ENCODE measurements at places on chromosomes 1 and 21.
A peak's percentile ranks its signal among the peaks of the same experiment; 100 is the strongest.

DNA sequence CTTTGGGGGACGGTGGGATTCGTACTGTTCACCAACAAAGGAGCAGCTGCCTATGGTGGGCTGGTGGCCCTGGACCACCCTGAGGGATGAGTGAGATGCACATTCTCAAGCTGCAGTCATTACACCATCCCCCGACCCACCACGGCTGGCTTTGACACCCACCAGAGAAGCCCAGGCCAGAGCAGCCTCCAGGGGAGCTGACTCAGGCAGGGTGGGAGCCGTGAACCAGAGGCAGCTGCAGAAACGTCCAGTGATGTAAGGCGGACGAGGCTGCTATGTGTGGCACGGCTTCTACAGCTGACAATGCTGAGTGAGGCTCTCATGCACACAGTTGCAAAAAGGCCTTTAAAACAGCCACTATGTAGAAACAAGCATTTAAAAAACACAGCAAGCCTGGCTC, 40.1 kb downstream of the CHAF1B start:
- DNase-seq: no peak

- no peak for DNase-seq
Observed at GRCh38 chr1:238099871-238100270, 209.1 kb upstream of the ZP4 start.

DNA sequence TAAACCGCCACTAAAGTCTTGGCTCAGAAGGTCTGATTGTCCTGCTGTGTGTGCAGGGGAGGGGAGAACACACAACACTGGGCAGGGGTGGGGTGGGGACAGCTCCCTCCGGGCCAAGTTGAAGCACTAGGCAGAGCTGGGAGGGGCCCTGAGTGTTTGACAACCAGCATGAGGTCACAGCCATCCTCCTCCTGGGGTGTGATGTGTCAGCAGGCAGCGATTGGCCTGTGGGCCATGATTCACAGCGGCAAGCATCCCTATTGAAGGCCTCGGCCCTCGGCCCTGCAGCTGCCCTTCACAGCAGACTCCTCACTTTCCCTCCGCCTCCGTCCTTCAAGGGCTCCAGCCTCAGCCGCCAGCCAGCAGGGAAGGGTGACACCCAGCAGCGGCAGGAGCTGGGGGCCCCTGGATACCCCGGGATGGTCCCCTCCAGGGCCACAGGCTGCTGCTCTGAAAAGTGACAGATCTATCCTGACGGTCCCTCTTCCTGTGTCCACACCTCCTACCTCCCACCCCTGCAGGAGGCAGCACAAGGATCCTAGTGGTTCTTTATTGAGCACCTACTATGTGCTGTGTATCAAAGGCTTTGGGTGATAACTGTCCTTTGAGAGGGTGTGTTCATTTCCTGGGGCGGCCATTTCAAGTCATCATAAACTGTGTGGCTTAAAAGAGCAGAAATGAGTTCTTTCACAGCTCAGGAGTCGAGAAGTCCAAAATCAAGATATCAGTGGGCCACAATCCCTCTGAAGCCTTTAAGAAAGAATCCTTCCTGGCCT, 66.0 kb upstream of the SLC25A33 start:
- peak; percentile 7 for DNase-seq

- no peak for DNase-seq
Observed at GRCh38 chr1:19775317-19775716, 24.4 kb downstream of the TMCO4 start.

- no peak for DNase-seq
Observed at GRCh38 chr1:40058097-40058452, 17.5 kb downstream of the CAP1 start.

DNA sequence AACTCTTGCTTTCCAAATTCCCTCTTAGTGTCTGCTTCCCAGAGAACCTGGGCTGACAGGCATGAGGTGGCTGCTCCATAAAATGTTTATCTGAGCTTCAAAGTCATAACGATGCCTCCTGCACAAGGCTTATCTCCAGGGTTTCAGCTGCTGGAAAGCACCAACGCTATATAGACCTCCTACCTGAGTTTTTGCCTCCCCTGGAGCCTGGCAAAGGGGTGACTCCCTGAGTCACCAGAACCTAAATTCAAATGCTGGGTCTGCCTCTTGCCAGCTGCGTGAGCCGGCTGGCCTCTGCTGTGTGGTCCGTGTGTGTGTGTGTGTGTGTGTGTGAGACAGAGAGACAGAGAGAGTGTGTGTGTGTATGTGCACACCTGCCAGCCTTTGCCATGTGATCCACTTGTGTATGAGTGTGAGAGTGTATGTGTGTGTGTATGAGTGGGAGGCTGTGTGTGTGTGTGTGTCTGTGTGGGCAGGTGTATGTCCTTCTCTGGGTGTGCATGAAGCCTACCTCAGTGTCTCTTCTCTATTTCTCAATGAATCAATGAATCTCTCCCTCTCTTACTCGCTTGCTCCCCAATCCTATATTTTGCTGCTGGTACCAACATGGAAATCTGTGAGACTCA, 714.9 kb downstream of the MATN1 start:
- DNase-seq: no peak

DNA sequence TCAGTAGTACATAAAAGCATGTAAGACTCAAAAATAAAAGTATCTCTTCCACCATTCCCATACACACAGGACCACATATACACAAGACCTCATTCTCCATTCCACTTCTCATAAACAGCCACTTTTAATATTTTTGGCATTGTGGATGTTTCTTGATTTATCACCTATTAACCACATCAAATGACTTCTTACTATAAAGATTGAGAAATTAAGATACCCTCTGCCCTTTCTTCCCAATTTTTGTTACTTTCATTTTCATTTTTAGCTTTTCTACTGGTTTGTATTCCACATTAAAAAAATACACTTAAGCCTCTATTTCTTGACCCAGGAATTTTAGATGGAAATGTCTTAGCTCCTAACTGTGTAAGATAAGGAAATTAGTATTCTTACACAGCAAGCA, 22.8 kb downstream of the AKT3 start:
- DNase-seq: no peak

- no peak for DNase-seq
Observed at GRCh38 chr1:218945050-218945449, 228.6 kb upstream of the LYPLAL1 start.

GRCh38 chr1:221093903-221094791, 214.9 kb downstream of the HLX start:
- DNase-seq: no peak

DNA sequence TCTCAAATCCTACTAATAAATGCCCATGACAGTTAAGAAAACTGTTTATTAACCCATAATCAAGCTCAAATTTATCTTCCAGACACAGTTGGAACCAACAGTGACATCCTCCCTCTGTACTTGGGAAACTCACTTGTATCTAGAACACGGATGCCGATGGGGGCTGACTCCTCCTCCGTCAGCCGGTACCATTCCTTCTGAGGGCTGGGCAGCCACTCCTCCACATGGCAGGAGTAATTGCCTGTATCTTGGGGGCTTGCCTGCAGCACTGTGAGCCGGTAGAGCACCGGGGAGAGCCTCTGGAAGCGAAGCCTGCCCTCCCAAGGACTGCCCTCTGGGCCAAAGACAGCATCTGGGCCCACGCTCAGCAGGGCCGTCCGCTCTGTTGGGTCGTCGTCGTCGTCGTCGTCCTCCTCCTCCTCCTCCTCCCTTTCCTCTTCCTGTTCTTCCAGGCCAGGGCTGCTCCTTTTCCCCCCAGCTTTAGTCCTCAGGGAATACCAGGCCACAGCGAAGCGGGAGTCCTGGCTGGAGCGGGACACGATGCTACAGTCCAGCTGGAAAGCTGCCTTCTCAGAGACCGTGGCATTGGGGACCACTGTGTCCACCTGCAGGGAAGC, 8.5 kb upstream of the CD58 start:
- DNase-seq: no peak

DNA sequence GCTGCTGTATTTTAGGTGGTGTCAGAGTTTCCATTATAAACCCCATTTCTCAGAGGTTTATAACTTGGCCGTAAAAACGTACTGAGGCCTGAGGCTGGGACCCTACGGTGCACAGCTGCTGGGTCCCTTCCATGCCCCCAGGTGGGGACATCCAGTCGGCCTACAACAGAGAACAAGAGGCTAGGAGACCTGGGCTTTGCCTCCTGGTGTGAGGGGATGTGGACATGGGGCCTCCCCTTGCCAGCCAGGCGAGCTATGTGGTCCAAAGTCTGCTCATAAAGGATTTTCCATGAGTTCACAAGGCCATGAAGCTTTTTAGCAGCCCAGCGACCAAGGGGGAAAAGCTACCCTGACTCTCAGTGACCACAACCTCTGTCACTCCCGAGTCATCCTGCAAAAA, 261.5 kb upstream of the VAMP3 start:
- no peak for DNase-seq

DNA sequence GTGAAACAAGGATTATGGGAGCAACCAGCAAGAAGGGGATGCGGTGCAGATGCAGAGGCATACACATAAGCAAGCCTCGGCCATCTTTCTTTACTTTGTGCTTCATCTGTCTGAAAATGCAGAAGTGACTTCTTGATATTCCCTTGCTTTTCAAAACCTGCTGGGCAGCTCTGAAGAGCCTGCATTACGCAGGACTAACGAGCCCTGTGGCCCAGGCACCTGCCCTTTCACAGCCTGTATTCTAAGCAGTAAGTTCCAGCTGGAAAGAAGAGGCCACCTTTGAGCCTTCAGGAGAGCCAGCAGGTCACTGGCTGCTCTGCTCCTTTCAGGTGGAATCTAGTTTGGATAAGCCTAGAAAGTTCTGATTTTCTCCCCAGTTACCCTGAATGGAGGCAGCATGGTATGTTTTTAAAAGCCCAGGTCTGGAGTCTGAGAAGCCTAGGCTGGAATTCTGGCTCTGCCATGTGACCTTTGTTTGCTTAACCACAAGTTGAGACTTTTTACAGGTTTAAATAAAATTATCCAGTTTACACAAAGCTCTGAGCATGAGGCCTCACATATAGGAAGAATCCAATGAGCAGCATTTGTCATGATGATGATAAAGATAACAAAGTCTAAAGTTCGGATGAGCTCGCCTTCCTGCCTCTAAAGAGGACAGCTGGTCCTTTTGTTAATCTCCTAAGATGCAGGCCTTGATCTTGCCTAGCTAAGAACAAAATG, 122.9 kb downstream of the UBR4 start:
- no peak for DNase-seq

DNA sequence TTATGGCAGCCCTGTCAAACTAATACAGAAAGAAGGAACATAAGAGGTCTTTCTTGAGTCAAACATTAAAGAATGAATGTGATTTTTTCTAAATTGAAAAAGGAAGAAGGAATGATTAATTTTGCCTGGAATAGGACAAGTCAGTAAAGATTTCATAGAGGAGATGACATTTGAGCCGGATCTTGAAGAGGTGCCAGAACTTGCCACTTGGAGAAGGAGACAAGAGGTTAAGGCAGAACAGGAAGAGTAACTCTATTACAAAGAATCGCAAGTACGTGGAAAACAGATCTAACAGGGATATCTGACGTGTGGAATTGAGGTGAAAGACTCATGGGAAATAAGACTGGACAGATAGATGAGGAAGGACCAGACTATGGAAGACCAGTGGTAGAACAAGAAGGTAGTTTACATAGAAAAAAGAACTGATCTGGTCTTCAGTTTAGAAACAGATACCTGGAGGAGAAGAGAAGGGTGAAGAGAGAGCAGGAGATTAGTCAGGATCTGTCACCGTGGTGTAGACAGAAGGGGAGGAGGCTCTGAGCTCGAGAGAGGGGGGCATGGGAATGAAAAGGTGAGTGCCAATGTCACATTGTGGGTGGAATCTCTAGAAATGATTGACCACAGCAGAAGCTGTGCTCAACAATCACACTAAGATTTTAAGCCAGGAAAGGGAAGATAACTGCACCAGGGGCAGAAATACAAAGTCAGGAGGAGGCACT, 32.5 kb downstream of the RHOU start:
- DNase-seq: no peak

DNA sequence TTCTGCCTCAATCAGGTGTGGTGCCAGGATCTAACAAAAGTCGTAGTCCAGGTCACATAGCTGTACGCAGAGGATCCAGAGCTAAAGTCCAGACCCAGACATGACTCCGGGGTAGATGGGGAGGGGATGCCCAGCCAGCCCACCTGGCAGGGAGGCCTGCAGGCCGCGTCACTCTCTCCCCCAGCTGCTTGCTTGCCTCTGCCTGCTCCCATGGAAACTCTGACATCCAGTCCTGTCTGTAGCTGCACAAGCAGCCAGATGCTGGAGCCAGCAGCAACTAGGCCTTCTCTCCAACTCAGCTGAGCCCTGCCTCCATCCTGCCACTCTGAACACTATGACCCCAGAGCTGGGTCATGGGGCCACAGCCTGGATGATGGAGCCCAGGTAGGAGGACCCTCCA, 8.1 kb downstream of the COL8A2 start:
- no peak for DNase-seq

DNA sequence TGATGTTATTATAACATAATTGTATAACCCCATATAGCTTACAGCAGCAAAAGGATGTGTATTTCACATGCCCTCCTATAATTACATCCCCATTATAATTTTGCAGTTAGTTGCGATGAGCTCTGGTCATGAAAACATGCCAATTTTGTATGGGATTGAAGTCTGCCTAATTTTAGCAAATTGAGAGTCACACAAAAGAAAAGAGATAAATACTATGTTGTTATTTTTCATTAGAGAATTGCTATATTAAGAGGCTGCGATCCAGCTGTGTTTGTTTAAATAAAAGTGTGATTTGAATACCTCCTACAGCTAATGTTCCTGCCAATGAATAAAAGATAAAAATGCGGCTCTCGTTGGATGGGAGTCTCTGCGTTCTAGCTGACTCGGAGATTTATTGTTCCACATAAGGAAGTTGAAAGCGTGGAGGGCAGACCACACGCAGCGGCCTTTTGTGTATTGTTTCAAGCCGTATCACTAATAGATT, 461.0 kb upstream of the NFIA start:
- DNase-seq: no peak
